Activated CD4-positive, alpha-beta memory T cell treated with anti-CD3 and anti-CD28 coated beads for 36 hours (primary cell): ENCODE measurements at places on chromosomes 3 and 15.
A peak's percentile ranks its signal among the peaks of the same experiment; 100 is the strongest.

DNA sequence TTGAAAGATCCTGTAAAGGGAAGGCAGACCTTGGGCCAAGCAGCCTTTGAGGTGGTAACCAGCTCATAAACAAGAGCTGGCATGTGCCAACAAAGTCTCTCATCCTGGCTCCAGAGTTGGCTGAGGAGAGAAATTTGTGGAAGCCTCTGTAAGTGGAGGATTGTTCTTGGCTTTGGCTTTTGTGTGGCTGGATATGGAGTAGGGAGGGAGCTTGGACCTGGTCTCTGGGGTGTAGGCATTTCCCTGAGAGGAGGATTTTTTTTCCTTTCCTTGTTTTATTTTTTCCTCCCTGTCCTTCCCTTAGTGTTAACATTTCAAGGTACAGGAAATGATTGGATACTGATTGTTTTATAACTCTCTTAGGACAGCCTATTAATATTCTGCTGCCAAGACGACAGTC, 60.8 kb downstream of the ZNF609 start:
- DNase-seq, result no peak

DNA sequence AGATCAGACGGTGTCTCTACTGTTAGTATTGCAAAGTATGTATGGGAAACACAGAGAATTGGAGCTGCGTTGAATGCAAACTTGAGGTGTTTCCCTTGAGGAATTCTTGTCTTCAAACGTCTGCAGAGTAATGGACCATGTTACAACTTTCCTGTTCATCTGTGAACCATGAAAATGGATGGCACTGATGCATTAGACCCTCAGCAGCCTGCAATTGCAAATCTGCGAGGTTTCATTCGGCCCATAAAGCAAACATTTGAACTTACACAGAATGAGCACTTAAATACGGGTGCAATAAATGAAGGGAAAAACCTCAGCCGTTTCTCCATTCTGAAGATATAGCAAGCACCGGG, 49.7 kb downstream of the LRRN1 start:
- no peak for DNase-seq

DNA sequence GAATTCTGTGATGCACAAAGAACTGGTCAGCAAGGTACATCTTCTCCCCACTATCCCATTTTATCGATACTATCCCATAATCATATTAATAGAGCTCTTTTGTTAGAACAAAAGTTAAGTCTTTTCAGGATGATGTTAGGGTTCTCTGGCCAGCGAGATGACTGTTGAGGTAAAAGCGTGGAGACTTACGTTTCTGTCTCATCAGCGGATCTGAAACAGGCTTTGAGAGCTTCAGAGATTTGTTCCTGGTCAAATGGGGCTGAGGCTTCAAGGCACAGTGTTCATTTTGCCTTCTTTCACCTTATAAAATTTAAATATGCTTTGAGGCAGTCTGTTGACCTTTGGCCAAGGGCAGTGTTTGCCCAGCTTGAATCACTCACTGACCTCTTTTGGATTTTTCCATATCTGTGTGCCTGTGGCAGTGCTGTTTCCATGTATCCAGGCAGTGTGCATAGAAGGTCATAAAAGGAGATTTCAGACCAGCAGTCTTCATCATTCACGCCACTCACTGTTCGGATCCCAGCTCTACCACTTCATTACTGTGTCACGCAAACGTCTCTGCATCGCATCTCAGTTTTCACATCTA, 3.1 kb downstream of the ADAMTSL3 start:
- no peak for DNase-seq

- peak; percentile 34 for DNase-seq
These were observed 19.4 kb downstream of the RBP1 start for GRCh38 chr3:139519998-139520737.

- peak; percentile 73 for DNase-seq
These were observed at the start of gene PLCL2 for GRCh38 chr3:16884748-16885592. Gene PLCL2, plus strand, starts transcription at chr3:16884955. Its CDS starts 85 bp downstream, at chr3:16885040.

DNA sequence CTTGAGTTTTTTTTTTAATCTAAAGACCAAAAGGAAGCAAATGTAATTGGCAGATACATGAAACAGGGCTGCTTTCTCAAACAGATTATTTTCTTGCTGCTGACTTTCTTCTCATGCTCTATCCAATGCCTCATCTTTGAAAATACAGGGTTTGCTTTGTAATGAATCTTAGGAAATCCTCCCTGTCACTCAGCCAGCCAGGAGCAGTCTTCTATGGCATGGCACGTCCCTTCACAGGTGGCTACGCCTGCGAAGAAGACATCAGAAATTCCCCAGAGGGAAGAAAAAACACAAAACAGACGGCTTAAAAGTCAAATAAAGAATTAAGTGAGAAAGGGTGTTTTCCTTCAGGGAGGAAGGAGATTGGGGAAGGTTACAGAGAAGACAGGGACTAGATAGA, 242.5 kb downstream of the IGSF11 start:
- DNase-seq, result no peak

DNA sequence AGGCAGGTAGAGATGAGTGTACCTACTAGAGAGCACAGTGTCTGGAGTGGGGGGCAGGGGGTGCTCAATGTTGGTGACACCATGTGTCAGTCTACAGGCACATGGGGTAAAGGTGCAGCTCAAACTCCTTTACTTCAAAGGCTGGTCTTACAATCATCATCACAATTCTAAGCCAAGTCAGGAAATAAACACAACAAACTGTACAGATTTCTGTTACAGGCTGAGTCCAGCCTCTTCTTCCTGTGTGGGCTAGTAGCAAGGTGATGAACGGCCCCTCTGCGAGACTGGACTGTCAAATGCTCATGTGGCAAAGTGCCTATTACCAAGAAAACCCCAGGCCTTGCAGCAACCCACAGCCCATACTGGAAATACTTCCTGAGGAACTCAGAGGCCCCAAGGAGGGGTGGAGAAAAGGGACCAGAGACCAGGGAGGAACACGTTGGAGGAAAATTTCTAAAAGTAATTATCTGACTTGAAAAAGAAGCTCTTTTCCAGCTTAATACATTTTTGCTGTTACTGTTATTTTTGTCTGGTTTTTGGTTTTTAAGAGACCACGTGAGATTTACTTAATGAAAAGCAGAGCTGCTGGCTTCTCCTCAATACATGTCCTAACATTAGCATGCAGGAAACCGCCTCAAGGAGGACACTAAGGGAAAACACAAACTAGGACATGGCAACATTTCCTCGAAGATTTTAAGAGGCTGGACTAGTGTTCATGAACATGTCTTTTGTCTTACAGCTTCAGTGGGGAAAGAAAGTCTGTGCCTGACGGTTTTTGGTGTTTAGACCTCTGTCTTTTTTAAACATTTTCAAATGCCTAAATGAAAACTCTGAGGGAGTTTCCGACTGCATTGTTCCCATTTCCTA, 29.5 kb downstream of the TBC1D2B start:
- peak; percentile 43 for DNase-seq

DNA sequence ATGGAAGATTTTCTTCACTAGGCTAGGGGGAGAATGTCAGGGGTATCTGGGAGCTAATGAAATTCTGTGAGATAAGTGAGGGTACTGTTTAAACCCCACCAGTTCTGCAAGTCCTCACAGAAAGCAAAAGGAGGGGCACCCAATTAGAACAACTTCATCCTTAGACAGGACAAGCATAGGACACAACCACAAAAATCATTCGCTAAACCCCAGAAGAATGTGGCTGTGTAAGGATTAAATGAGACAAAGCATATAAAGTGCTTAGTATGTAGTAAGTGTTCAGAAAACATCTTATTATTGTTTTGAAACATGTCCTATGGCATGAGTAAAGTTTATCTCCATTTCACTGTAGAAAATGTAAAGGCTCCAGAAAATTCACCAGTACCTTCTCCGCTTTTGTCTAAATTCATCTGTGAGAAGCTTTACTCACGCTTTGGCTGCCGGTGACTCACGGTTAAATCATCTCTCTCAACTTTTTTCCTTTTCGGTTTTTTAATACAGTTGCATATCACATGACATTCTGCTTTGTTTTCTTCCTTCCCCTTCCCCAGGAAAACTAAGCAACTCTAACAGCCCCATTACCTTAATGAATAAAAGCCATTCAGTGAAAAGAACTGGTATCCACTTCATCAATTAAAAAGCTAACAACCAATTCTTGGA, 1.7 kb downstream of the CLRN1 start:
- DNase-seq, result no peak

- no peak for DNase-seq
These were observed 301.9 kb downstream of the IL20RB start for GRCh38 chr3:137259701-137260100.

- DNase-seq, result no peak
These were observed 110.2 kb downstream of the RBPMS2 start for GRCh38 chr15:64665179-64665578.

DNA sequence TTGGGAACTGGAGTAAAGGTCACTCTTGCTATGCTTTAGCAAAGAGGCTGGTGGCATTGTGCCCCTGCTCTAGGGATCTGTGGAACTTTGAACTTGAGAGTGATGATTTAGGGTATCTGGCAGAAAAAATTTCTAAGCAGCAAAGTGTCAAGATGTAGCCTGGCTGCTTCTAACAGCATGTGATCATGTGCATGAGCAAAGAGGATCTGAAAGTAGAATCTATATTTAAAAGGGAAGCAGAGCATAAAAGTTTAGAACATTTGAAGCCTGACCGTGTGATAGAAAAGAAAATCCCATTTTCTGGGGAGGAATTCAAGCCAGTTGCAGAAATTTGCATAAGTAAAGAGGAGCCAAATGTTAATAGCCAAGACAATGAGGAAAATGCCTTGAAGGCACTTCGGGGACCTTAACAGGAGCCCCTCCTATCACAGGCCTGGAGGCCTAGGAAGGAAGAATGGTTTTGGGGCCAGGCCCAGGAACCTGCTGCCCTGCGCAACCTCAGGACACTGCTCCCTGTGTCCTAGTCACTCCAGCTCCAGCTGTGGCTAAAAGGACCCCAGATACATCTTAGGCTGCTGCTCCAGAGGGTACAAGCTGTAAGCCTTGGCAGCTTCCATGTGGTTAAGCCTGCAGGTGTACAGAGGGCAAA, 212.2 kb upstream of the LINGO1 start:
- no peak for DNase-seq

- DNase-seq, result no peak
These were observed 21.0 kb downstream of the ANAPC13 start for GRCh38 chr3:134464689-134465365.
